HuH-7 (cell line): ENCODE measurements at places on chromosomes 16 and 17.

DNA sequence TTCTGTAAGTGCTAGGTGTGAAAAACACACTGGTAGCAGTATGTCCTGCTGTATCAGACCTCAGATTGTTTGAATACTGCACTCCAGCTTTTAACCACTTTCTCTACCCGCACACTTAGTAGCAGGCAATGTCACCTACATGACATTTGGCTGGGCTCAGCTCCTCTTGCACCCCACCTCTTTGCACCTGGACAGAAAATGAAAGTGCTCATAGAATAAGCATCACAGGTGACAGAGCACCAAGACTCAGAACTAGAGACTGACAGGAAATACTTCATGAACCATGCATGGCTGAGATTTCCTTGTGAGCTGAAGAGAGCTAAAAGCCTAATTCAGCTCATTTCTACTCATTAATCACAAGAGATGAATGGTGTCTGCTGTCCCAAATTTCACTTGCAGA lies 1014.2 kb upstream of the CDH8 start:
- DNase-seq, result no peak

GRCh38 chr16:21986692-21987246 lies 14.1 kb downstream of the PDZD9 start:
- no peak for DNase-seq

DNA sequence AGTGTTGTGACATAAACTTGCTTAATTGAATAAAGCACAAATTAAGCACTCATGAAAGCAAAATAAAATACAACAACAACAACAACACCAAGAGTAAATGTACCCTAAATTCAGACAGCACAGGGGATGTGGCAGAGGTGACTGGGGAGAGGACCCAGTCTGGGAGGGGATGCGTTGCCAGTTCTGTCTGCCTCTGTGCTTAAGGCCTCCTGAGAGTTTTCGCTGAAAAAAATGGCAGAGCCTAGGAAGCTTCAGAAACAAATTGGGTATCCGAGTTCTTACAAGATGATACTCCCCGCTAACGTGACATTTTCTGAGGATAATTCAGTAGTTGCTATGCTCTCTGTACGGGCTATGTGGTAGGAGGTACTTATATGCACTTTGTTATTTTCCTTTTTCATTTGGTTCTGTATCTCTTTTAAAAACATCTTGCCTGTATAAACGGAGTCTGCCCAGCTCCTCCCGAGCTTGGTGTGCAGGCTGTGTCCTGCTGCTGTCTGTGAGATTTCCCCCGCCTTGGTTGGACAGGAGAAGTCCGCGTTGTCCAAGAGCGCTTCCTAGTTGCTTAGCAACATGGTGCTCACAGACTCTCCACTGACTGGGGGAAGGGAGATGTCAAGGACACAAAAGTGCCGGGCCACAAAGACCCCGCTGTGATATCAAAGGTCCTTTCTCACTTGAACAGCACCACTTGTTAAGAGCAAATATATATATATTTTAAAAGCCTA lies 134.2 kb upstream of the CPHXL start:
- DNase-seq, result no peak

GRCh38 chr17:28755486-28755885 lies 11.7 kb downstream of the TRAF4 start:
- no peak for DNase-seq

GRCh38 chr16:30565526-30565925 lies 6.0 kb downstream of the ZNF688 start:
- DNase-seq, result no peak

DNA sequence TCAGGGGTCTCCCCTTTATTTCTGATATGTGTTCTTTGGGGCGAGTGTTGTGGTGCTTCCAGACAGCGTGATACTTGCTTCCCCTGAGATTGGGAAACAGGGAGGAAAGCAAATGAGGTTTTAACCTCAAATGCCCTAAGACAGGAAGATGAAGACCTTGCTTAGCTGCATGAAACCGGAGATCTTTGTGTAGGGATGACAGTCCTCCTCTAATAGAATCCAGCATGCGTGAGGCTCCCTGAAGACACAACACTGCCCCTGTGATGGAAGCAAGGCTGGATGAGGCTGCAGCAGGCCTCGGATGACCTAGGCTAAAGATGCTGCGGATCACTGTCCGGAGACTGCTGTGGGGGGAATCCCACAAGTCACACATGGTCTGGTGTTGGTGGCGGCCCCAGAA lies 491.0 kb downstream of the CDH13 start:
- no peak for DNase-seq
